Activated T-cell treated with anti-CD3 and anti-CD28 coated beads, Interleukin-2, amount 50 U/mL, for 24 hours (primary cell): ENCODE measurements at places on chromosomes 5 and 9.

DNA sequence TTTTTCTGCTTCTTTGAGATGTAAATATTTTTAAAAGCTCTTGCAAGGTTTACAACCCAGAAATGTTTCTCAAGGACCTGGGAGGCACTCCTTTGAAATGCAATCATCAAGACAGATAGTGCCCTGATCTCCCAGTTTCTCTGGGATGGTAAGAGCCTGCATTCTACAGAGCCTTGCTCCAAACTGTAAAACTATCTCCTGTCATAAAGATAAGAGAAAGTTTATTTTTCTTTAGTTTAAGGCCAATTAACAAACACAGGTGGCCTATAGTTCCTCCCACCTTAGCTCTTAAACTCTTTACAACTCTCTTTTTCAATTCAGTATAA lies 1231.1 kb upstream of the NUDT12 start:
- no peak overlapping the region for H3K4me3 ChIP-seq
- no peaks in the 10 kb centered on the region for H3K27me3 ChIP-seq
- H3K36me3 ChIP-seq, result no peaks in the 10 kb centered on the region
- H3K27ac ChIP-seq, result no peak overlapping the region
- no peaks in the 10 kb centered on the region for H3K4me1 ChIP-seq
- DNase-seq, result no peak

DNA sequence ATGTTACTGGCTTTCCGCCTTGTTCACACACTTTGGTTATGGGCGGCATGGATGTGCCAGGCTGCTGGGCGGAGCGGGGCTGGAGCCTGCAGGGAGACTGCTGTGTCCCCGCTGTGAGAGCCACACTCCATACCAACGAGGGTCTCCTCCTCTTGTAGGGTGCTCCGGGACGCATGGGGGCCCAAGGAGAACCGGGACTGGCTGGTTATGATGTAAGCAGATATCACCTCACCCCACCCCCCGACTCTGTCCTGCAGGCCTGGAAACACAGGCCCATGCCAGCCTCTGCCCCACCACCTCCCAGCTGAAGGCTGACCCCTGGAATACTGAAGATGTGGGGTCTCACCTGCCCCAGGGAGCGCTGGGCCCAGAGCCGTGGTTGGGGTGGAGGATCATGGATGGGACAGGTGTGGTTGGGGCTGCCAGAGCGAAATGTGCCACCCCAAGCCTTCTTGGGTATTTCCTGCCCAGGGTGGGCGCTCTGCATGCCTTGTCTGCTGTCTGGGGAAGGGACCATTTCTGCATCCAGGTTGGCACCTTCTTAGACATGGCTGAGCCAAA lies 39.3 kb upstream of the ORM1 start:
- no peaks in the 10 kb centered on the region for H3K4me1 ChIP-seq
- H3K4me3 ChIP-seq, result no peak overlapping the region
- no peak for DNase-seq
- H3K36me3 ChIP-seq, result no peaks in the 10 kb centered on the region

DNA sequence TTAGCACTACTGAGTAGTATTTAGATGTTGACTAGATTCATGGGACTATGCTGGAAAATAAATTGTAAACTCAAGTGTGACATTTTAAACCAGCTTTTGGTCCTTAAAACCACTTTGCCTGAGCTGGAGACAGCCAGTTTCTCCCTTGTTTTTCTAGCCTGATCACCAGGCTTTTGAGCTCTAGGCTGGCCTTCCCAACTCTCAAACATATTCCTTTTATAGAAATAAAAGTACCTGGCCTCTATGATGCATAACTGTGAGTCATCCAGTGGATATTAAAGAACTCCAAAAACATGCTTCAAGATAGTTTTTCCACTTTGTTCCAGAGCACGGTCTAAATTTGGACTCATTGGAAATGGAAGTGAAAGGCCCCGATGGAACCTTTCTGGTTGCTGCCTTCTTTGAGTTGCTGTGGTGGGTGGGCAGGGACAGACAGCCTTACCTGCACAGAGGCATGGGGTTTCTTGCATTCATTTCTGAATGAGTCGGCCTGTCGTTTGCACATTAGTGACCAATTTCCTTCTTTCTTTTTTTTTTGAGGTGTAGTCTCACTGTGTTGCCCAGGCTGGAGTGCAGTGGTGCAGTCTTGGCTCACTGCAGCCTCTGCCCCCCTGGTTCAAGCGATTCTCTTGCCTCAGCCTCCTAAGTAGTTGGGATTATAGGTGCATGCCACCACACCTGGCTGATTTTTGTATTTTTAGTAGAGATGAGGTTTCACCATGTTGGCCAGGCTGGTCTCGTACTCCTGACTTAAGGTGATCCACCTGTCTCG lies 43.1 kb downstream of the TRIO start:
- H3K4me1 ChIP-seq, result no peaks in the 10 kb centered on the region
- no peak overlapping the region for H3K27ac ChIP-seq
- no peak for DNase-seq
- no peak overlapping the region for H3K4me3 ChIP-seq
- H3K36me3 ChIP-seq, result no peaks in the 10 kb centered on the region
- no peaks in the 10 kb centered on the region for H3K27me3 ChIP-seq

- H3K4me1 ChIP-seq, result no peaks in the 10 kb centered on the region
- H3K4me3 ChIP-seq, result no peak overlapping the region
- DNase-seq, result no peak
- H3K27me3 ChIP-seq, result no peaks in the 10 kb centered on the region
- H3K27ac ChIP-seq, result no peak overlapping the region
Measured at GRCh38 chr9:4027606-4028005, 272.3 kb downstream of the GLIS3 start.

GRCh38 chr9:16068476-16068875 lies 515.6 kb downstream of the CCDC171 start:
- no peaks in the 10 kb centered on the region for H3K4me1 ChIP-seq
- no peak overlapping the region for H3K27ac ChIP-seq
- H3K36me3 ChIP-seq, result no peaks in the 10 kb centered on the region
- no peak overlapping the region for H3K4me3 ChIP-seq
- no peaks in the 10 kb centered on the region for H3K27me3 ChIP-seq

- no peak overlapping the region for H3K27ac ChIP-seq
- DNase-seq, result no peak
- no peaks in the 10 kb centered on the region for H3K4me1 ChIP-seq
- peaks cover 5% of the 10 kb centered on the region for H3K27me3 ChIP-seq
- H3K4me3 ChIP-seq, result no peak overlapping the region
- no peaks in the 10 kb centered on the region for H3K36me3 ChIP-seq
Measured at GRCh38 chr5:59863777-59864176, 29.7 kb downstream of the PDE4D start.
